ENCODE measurements at places on chromosomes 11 and 22. TPM values are rescaled to one million over a fixed set of nuclear protein-coding genes. Genes with fewer than 3 reads are reported as not detected.

- DNase-seq: no peak
Observed at GRCh38 chr11:79258576-79258975, 182.3 kb downstream of the TENM4 start.

DNA sequence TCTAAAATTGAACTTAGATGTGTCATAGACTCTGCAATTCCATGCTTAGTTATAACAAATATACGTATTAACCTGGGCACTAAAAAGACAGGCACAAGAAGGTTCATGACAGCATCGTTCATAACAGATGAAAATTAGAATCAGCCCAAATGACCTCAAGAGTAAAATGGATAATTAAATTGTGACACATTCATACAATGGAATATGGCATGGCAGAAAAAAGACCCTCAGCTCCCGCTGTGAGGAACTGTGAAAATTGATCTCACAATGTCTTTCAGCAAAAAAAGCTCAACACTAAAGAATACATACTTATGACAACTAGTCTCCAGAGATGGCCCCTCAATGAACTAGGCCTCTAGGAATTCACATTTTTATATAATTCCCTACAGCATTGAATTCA, 386.0 kb downstream of the GUCY1A2 start:
- no peak for DNase-seq

DNA sequence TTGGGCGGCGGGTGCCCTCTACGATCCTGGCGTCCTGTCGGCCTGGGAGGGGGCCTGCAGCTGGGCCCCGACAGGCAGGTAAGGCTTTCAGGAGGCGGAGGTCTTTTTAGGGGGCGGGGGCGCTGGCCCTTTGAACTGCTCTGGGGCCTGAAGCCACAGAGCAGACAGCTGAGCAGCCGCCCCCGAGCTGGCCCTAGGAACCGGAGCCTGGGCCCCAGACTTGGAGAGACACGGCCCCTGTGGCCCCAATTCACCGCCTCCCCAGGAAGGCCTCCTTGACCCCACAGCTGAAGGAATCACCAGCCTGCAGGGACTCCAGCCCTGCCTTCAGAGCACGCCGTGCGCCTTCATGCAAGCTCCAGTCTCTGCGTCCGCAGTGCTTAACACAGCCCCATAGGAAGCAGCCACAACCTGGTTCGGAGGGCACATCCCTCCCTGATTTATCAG, 618 bp upstream of the CERK start:
- peak; percentile 51 for DNase-seq

GRCh38 chr22:36323855-36324331, 63.9 kb downstream of the MYH9 start:
- no peak for DNase-seq

DNA sequence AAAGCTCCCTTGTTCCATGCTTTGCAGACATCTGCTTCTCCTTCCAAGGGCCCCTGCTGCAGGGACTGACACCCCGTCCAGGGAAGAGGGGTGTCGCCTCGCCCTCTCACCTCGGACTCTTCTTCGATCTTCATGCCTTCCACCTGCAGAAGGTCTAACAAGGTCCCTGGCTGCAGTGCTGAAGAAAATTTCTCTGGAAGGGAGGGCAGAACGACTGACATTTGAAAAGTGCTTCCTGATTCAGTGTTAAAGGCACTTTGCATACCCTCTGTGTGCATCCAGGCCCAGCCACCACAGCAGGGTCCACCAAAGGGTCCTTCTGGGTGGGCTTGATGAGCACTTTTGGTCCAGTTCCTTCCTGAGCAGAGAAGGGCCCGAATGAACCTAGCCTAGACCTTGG, 28.1 kb downstream of the VPS37C start:
- no peak for DNase-seq

GRCh38 chr11:69385832-69386427, 92.0 kb downstream of the MYEOV start:
- no peak for DNase-seq

- no peak for DNase-seq
Observed at GRCh38 chr11:72245263-72245816, 1.4 kb upstream of the PHOX2A start.

DNA sequence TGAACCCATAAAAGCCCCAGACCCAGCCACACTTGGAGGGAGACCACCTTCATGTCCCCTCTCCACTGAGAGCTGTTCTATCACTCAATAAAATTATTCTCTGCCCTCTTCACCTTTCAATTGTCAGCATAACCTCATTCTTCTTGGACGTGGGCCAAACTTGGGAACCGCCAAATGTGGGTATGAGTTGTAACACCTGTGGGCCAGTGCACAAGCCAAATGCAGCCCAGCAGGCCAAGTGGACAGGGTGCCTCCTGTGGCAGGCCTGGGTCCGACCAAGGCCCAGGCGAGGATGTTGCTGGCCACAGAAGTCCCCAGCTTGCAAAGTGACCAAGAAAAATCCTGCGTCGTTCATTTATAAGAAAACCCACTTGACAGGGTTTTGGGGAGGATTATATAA, 621.2 kb downstream of the METTL15 start:
- DNase-seq: no peak

- DNase-seq: no peak
Observed at GRCh38 chr11:120514541-120515121, 3.1 kb downstream of the GRIK4 start.

- no peak for DNase-seq
Observed at GRCh38 chr22:20771918-20772625, 1.8 kb upstream of the SERPIND1 start.

DNA sequence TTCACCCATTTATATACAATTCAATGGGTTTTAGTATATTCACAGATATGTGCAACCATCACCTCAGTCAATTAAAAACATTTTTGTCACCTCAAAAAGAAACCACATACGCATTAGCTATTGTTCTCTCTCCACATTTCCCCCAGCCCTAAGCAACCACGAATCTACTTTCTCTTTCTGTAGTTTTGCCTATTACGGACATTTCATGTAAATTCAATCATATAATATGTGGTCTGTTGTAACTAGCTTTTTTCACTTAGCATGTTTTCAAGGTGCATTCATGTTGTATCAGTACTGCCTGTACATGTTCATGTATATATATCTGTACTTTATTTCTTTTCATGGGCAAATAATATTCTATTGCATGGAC, 104.7 kb upstream of the RRM1 start:
- no peak for DNase-seq

GRCh38 chr11:14117632-14118031, 155.1 kb downstream of the SPON1 start:
- no peak for DNase-seq

GRCh38 chr11:69171476-69172240, 15.9 kb downstream of the SMIM38 start:
- no peak for DNase-seq

DNA sequence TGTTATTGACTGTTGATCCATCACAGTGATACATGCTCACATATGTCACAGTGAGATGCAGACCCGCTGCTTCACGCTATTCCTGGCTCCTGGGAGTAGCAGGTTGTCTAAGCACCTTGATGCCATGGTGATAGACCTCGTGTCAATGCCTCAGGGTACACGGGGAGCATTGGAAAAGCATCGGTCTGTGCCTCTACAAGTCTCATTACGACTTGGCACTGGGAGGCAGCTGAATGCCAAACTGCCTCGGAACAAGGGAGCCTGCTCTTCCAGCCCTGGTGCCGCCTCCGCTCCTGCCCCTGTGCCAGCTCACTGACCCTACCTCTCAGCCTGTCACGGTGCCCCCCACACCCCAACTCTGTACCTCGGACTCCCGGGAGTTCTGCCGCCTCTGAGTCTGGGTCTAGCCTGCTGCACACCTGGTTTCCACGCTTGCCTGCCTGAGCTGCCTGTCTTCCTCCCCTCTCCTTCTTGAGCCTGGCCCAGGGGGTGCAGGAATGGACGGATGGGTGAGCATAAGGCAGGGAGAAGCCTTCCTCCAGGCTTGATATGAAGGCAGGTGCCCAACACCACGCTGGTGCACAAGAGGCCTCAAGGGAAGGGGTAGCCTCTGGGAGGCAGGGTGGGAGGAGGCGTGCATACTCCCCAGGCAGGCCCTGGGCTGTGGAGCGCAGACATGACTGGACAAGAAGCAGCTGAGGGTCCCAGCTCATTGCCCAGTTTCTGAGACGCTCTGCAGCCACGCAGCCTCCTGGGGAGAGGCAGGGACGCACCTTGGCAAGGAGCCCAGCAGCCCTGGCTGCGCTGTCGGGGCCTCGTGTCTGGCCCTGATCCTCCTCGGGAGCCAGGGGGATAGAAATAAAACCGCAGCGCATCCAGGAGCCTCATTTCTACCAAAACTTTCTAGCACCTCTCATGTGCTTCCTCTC, 1.8 kb upstream of the NFAM1 start:
- no peak for DNase-seq

- no peak for DNase-seq
Observed at GRCh38 chr11:12770966-12771597, 96.9 kb downstream of the TEAD1 start.

DNA sequence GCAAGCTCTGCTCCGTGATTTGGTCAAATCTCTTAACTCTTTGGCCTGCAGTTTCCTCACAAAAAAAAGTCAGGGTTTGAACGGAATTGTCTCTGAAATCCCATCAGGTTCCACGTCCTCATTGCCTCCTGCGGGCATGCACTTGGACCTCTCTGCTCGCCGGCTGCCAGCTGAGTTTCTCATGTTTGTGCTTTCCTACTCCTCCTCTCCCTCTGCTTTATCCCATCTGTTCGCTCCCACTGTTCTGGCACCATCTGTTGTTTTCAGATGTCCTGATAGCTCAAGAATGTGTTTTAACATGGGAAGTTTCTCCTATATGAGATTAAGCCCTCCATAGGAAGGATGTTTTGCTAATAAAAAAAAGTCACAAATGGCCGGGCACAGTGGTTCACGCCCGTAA, 49.4 kb upstream of the ARHGAP42 start:
- no peak for DNase-seq

- DNase-seq: peak; percentile 88
Observed at GRCh38 chr11:67545280-67545679, 22.0 kb upstream of the CABP2 start.

DNA sequence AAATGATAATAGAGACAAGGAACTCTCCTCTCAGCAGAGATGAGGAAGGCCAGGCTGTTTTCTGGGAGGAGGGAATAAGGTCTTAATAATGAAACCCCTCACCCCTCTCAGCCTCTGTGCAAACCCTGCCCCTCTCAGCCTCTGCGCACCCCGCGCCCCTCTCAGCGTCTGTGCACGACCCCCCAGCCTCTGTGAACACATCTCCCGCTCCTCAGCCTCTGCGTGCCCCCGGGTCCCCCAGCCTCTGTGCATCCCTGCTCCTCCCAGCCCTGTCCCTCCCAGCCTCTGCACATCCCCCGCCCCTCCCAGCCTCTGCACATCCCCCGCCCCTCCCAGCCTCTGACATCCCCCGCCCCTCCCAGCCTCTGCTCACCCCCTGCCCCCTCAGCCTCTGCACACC, 837.8 kb downstream of the TBC1D22A start:
- no peak for DNase-seq

DNA sequence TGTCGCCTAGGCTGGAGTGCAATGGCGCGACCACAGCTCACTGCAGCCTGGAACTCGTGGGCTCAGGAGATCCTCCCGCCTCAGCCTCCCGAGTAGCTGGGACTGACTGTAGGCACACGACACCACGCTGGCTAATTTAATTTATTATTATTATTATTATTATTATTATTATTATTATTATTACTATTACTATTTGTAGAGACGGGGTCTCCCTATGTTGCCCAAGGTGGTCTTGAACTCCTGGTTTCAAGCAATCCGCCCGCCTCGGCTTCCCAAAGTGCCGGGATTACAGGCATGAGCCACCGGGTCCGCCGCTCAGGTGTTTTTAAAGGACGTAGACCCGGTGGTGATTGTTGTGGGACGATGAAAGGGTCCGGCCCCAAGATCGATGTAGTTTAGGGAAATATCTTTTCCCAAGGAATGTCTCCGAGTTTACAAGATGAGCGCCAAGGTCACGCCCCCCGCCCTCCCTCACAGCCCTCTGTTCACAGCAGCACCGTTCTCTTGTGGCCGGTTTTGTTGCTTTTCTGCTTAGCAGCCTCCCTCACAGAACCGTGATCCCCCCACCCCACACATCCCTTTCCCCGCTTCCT, 728 bp upstream of the POGLUT3 start:
- DNase-seq: no peak

- DNase-seq: no peak
Observed at GRCh38 chr11:19187114-19187832, 14.5 kb downstream of the CSRP3 start.

- DNase-seq: no peak
Observed at GRCh38 chr11:131973061-131973460, 602.6 kb downstream of the NTM start.

GRCh38 chr11:73386016-73386415, 9.8 kb downstream of the RELT start:
- DNase-seq: no peak

The CASP1 gene
- 68.7 TPM for total RNA-seq

The SERGEF gene
- 23.2 TPM for total RNA-seq

The ELP4 gene
- total RNA-seq: 17.0 TPM

The POU2AF1 gene
- 3.7 TPM for total RNA-seq

The CSNK2A3 gene
- 0.64 TPM for total RNA-seq

The MIAT gene
- total RNA-seq: 1.5 TPM

The KCNQ1OT1 gene
- total RNA-seq: 1.5 TPM

The F2 gene
- not detected for total RNA-seq

The MB gene
- 8.8 TPM for total RNA-seq
